ENCODE measurements at places on chromosomes 6 and 20. TPM values are rescaled to one million over a fixed set of nuclear protein-coding genes. Genes with fewer than 3 reads are reported as not detected.

Gene SIRPB1
- total RNA-seq, result 0.16 TPM

Gene TMEM200A
- 23.2 TPM for total RNA-seq

Gene ETV7
- not detected for total RNA-seq

Gene HIVEP2
- 5.8 TPM for total RNA-seq

Gene RNF114
- total RNA-seq, result 84.9 TPM

Gene RIPPLY2
- total RNA-seq, result not detected

Gene ENTPD6
- 96.1 TPM for total RNA-seq

Gene UCKL1
- total RNA-seq, result 17.1 TPM

Gene SENP6
- total RNA-seq, result 41.8 TPM

Gene OOEP
- total RNA-seq, result not detected

Gene PRELID3B
- 87.6 TPM for total RNA-seq

Gene SPATA25
- 0.34 TPM for total RNA-seq

Gene CLVS2
- not detected for total RNA-seq

Gene OPN5
- not detected for total RNA-seq

Gene WFDC10B
- 0.39 TPM for total RNA-seq

DNA sequence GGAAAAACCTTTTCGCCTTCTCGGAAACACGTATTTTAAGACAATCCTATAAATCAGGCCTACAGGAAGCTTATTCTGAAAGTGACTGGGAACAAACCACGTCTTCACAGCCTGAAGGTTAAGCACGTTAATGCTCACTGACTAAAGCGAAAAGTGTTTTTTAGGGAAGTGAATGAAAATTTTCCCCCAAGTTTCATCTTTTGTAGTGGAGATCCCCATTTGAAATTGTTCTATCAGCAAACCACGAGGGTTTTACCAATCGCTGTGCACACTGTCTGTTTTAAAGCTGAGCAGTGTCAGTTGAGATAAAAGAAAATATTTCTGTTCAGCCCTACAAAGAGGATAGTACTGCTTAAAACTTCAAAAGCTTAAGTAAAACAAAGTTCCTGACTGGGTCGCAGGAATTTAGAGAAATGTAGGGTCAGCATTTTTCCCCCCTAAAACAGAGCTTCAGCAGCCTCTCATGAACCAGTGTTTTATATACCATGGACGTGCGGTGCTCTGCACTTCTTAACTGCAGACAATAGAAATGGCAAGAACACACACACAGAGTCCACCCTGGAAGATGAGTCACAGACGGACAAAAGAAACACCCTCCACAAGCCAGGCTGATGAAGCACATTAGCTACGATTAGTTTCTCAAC lies 34.9 kb downstream of the SLC22A23 start:
- peak; percentile 80 for DNase-seq

GRCh38 chr20:46346770-46347169 lies 38.5 kb upstream of the CDH22 start:
- no peak for DNase-seq

DNA sequence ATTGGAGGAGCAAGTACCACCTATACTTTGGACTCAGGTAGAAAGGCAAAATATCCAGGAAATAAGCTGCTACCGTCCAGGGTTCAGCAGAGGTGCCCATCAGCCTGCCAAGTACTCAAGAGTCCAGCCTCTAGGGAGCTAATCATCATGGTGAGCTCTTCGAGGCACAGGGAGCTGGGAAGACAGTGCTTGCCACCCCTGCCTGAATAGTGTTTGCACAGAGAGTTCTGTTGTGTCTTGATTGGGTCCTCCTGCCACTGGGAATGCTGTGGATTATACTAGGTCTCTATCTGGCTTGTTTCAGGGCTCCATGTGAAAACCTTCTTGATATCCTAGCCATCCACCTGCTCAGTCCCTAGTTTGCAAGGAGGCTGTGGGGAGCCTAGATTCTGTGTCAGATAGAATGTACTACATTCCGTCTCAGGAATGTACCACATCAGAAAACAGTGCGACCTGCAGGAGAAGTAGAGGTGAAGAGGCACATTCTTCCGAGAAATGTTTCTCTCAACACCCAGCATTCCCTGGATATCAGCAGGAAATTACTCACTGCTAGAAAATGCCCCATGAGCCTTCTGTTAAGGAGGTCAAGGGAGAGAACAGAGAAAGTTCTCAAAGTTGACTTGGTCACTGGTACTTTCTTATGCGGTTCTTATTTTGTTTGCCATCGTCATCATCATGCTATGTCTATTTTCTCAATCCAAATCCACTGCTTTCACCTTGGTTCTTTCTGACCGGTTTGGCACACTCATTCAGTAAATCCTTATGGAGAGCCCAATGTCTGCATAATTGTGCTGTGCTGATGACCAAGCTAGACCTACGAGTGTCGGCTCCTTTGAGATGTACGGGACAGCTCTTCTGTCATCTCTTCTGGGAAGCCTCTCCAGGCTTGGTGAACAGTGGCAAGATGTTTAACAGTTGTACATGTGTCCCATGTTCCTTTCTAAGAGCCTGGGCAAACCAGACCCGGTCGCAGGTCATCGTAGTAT lies 30.7 kb downstream of the PTPN1 start:
- peak; percentile 98 for DNase-seq

DNA sequence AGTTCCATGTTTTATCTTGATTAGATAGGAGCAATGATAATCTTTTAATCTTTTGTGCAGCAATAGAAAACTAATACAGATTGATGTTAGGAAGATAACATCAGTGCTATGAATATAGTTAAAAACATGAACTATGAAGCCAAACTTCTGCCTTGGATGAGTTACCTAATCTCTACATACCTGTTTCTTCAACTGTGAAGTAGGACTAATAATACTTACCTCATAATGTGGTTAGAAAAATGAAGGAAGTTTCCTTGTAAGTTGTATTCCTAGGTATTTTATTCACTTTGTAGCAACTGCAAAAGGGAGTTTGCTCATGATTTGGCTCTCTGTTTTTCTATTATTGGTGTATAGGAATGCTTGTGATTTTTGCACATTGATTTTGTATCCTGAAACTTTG lies 111.9 kb downstream of the FRK start:
- DNase-seq, result no peak

DNA sequence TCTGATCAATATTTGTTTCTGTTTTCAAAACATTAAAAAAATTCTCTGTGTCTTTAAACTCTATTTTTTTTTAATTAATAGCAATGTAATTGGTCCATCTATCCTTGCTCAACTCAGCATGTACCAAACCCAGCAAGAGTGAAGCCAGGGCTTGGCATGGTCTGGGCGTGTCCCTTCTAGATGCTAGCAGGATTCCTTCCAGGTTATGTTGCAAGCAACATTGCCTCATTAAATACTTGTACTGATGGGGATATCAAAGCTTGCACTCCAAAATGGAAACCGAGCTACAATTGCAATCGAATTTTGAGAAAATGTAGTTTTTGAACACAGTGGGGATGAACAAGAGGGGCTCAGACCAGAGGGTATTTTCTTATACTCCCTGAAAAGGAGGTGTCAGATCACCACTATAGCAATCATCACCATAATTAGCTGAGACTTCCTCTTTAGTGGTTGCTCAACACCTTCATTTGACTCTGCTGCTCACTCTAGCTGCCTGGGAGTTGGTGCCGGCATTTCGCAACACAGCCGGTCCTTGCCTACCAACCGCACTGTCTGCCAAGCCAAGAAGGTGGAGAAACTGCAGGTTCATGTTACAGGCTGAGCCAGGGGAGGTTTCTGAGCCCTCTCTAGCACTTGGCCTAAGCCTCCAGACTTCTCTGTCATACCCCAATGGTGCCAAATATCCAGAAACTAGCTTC lies 67.8 kb upstream of the RALGAPA2 start:
- peak; percentile 50 for DNase-seq

GRCh38 chr20:25083773-25084625 lies 2.1 kb upstream of the VSX1 start:
- DNase-seq, result no peak

DNA sequence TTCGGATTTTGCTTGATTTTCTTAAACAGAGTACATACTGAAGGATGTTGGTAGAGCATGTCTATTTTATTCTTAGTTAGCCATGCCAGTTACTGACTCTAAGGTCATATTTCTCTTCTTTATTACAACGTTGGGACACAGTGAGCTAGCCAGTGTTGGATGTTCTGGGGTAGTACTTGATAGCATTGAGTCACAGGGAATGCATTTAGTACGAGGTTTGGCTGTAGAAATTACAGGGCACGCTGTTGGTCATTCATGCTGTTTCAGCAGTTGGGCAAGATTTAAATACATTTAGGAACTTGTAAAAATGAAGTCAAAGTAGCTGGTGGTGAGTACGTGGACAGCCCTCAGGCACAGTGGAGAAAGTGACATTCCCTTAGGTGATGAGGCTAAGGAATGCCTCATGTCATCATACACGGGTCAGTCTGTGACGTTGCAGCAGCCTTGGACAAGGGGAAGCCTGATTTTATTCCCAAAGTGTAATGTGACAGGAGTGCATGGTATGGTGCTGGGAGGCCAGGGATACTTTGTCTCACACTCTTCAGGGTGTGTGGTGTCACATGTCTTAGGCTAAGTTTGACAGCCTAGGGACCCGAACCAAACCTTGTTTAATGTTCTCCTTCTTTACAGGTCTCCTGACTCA lies 57.7 kb upstream of the SLC22A1 start:
- no peak for DNase-seq

GRCh38 chr6:112434896-112435435 lies 87.8 kb downstream of the RFPL4B start:
- DNase-seq, result no peak

DNA sequence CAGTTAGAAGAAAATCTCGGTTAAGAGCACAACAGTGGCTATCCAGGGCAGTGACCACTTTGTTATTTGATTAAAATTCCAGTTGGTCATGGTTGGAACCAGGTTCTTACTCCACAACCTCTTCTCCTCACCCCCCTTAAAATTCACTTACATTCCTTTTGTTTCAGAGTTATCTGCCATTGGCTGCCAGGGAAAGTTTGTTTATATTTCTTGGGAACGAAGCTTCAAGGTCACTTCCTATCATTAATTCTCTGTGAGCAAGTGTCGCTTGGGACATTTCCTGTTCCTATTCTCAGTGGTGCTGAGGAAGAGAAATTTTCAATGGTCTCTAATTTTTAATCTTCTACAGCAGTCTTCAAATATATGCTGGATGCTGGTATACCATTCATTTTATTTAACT lies 121.1 kb upstream of the COL21A1 start:
- DNase-seq, result no peak

GRCh38 chr20:16612706-16613105 lies 39.5 kb upstream of the KIF16B start:
- DNase-seq, result no peak

DNA sequence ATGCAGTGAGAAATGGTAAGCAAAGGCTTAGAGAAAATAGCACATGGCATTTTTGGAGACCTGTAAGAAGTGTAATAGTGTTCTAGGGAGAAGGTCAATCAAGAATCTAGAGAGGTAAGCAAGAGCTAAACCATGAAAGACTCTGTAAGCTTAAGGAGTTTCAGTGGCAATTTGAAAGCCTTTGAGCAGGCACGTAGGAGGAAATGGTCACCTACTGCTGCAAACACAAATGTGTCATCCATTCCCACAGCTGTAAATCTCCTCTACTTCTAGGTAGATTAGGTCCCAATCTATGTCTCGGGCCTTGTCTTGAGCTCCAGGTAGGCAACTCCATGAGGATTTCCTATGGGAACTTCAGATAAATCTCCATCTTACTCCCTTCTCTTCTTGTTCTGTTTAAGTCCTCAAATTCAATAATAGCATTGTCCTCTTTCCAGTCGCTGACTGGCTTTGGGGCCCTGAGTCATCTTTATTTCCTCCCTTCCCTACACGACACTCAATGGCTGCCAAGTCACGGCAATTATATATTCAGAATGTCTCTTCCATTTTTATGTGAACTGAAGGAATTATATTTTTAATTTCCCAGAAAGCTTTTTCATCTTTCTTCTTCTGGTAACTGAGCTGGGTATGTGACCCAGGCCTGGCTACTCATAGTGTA lies 24.2 kb upstream of the PAQR8 start:
- peak; percentile 68 for DNase-seq

- no peak for DNase-seq
Measured at GRCh38 chr6:159445351-159445750, 247.7 kb downstream of the SOD2 start.

- DNase-seq, result peak; percentile 62
Measured at GRCh38 chr6:104326173-104327001, 533.3 kb downstream of the HACE1 start.

GRCh38 chr20:9515741-9516233 lies 1.4 kb downstream of the LAMP5 start:
- no peak for DNase-seq

DNA sequence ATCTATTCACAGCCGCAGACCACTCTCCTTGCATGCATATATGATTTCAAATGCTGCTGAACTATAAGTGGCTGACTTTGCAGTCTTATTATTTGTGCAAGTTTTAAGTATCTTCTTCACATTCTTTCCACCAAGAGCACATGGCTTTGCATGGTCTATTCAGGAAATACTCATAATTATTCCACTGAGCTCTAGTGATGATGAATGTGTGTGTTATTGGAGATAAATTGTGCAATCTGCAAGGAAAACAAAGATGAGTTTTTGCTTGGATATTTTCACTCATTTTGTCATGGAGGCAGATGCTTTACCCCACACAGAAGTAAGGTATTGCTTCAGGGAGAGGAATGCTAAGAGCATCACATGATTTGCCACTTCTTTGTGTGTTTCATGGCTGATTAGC lies 764.6 kb downstream of the TBC1D32 start:
- no peak for DNase-seq

DNA sequence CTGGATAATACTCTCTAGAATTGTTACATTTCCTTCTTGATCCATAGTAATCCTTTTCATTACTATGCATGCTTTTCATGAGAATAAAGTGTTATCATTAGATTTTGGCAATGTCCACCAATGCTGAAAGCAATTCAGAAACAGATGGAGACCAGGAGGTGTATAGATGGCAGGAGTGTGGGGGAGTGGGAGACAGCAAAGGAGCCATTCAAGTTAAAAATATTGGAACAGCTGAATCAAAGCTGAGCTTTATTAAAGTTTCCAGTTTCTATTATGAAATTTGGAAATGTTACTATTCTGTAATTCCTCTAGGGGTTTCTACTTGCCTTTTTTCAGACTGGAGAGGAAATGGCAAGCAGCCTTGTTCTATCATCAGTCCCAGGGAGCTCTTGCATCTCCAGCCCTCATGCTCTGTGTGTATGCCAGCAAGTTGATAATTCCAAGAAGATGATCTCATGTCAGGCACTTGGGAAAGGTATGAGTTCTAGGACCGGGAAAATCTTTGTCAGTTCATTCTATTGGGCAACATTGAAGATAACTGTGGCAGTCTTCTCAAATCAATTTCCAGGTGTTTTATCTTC lies 228.0 kb downstream of the CD109 start:
- no peak for DNase-seq

DNA sequence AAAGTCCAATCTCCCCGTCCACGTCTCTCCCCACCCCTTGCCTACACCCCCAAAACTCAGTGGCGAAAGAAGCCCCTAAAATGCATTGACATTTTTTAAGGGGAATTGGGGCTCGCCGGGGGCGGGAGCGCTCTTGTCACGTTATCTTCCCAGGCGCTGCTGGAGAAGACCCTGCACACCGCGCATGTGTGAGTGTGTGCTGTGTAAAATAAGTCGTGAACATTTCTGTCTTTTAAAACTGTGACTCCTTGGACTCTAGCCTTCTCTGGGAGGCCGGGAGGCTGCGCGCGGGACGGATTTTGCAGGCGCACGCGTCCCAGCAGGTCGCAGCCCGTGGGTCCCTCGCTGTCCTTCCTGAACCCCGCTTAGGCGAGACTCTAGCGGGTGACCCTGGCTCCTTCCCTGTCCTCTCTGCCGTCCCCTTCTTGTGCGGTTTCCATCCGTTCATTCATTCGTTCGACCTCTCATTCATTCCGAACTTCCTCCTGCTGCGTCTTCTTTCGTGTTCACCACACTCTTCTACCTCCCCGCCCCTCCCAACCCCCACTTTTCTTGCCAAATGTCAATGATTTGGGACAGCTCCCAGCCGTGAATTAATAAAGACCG lies 2.2 kb downstream of the NRN1 start:
- no peak for DNase-seq

- peak; percentile 44 for DNase-seq
Measured at GRCh38 chr6:160042014-160042773, 73.3 kb downstream of the IGF2R start.
